ENCODE measurements at places on chromosomes 16 and 17.

GRCh38 chr17:29138971-29139691 is 41.1 kb downstream of the MYO18A start:
- DNase-seq = no peak

- no peak for DNase-seq
These were observed 19.4 kb downstream of the CDRT4 start for GRCh38 chr17:15447928-15448579.

DNA sequence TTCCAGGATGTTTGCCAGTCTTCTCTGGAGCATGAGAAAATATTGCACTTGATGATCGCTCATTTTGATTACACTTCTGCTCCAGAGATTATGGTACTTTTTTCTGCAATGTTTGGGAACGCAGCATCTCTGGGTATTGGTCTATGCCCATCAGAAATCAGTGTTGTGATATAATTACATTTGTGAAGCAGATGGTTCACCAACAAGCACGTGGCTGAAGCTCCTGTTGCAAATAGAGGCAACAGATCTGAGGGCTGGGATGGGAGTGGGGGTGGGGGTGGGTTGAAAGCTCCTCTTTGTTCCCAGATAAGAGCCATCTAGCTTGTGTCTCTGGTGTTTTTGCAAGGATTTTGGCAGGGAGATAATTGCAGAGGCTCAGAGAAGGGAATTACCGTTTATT is 252.3 kb downstream of the SHISA9 start:
- no peak for DNase-seq

- no peak for DNase-seq
These were observed 21.2 kb upstream of the CYTH1 start for GRCh38 chr17:78803186-78803845.

GRCh38 chr16:16036359-16036792 is 87.0 kb downstream of the ABCC1 start:
- DNase-seq = no peak

- DNase-seq = peak; percentile 26
These were observed at the start of gene KIF19 for GRCh38 chr17:74325743-74326379. KIF19 (plus strand) TSS chr17:74326226; CDS start chr17:74326350, 124 bp downstream.

- no peak for DNase-seq
These were observed 174.3 kb downstream of the XYLT1 start for GRCh38 chr16:17296431-17296830.

- DNase-seq = no peak
These were observed 10.5 kb downstream of the NUFIP2 start for GRCh38 chr17:29283496-29283895.

GRCh38 chr17:17062356-17062755 is 20.1 kb downstream of the MPRIP start:
- no peak for DNase-seq

- peak; percentile 61 for DNase-seq
These were observed at the start of gene MAZ for GRCh38 chr16:29806099-29806579. MAZ (plus strand) TSS chr16:29806529; CDS start chr16:29806702, 173 bp downstream.

DNA sequence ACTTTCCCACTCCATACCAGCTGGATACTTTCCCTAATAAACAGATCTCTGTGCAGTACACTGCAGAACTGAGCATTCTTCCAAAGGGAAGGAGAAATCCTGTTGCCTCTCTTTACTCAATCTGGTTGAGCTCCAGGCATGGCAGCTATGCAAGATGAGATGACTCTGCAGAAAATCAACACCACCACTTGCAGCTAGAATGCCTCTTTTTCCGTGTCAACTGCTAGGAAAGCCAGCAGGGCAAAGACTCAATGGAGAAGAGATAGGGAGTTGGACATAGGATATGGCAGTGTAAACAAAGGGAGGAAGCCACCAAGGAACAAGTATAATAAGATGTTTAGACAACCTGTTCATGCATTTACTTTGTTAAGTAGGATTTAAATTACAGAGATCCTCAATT is 40.4 kb upstream of the CORO6 start:
- DNase-seq = no peak

- no peak for DNase-seq
These were observed 21.9 kb upstream of the GPRC5C start for GRCh38 chr17:74410001-74410443.

DNA sequence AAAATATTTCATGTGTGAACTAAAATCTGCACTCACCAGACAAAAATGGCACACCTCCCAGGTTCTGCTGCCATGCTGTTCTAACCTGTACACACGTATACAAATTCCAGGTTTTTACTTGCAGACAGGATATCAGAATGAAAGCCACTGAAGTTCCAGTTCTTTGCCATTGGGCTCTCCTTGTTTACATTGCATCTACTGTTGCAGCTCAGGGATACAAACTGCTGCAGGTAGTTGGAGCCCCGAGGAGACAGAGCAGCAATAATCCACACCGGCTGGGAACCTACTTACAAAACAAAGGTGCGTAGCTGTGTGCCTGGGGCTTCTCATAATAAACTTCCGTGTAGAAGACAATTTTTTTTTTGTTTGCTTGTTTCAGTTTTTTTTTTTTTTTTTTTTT is 59.6 kb downstream of the HAPSTR1 start:
- DNase-seq = no peak

DNA sequence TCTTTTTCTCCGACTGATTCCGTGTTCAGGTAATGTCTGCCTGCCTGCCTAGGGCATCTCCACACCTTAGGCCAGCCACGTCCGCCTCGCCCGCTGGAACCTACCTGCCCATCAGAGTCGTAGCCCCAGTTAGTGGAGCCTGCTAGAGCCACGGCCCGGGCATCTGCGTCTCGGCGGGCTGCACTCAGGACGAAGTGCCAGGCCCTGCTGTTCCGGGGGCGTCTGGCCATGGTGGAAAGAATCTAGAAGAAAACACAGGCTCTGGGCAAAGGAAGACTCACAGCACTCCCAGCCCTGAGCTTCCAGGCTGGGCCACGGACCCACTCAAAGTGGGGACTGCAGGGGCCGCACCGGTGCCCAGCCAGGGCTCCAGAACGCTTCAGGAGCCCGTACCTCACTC is 1.1 kb downstream of the SPSB3 start:
- DNase-seq = no peak

- DNase-seq = no peak
These were observed 12.3 kb upstream of the SALL1 start for GRCh38 chr16:51163366-51163765.

- DNase-seq = no peak
These were observed 293.4 kb downstream of the SHISA9 start for GRCh38 chr16:13194766-13195165.

GRCh38 chr16:67150047-67150832 is 558 bp downstream of the B3GNT9 start:
- DNase-seq = no peak

- no peak for DNase-seq
These were observed 47.9 kb downstream of the WDR59 start for GRCh38 chr16:74936902-74937560.

DNA sequence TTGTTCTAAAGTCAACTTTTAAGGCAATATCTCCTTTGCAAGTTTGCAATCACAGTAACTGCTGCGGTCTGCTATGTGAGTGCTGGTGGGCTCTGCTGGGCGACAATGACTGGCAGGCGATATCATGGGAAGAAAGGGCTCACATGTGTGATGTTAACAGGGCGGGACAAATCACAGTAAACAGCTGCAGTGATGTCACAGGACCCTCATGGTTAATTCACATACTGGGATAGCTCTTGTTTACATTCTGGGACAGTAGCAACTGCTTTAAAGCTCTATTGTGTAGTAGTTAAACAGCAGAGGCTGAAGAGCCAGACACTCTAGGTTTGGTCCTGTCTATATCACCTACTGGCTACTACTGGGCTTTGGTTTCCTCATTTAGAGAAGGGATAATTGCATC is 257.2 kb upstream of the ASIC2 start:
- DNase-seq = no peak

DNA sequence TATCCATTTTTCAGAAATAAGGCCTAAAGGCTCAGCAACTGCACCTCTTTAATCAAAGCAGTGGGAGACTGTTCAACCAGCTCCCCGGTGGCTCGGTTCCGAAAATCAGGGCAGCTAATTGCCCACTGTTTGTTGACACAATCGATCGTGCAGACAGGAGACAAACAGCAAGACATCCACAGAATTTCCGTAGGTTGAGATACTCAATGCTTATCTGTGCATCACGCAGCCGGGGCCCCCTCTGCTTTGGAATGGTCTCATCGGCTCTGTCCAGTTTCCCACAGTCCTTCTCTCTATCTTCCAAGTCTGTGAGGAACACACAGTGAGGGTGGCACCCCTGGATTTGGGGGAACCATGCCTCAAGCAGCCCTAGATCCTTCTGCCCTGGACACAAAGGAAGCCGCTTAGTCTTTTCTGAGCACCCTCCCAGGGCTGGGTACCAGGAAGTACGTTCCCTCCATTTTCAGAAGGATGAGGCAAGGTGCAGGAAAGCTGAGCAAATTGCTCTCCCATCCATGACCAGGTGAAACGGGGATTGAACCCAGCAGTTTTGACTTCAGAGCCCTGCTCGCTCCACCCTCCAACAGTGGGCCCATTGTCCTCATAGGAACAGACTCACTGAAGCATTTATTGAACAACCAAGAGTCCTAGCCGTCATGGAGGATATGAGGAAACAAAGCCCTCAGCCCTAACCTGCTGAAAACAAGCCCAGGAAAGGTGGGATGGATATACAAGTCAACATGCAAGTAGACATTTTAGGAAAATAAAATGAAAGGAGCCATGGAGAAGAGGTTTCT is 70.7 kb downstream of the C16orf95 start:
- no peak for DNase-seq

- no peak for DNase-seq
These were observed 21.5 kb downstream of the MYH11 start for GRCh38 chr16:15835136-15835878.

DNA sequence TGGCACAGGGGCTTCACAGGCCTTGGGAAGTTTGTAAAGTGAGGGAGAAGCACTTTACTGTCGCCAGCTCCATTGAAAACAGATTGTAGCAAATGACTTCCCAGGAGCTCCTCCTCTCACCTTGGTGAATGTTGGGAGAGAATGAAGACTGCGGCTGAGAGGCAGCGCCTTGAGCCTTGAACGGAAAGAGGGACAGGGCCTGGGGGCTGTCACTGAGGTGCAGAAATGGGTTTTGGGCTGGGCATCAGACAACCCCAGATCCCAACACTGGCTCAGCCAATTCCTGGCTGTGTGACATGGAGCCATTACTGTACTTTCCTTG is 603 bp upstream of the MRTFB start:
- DNase-seq = no peak

DNA sequence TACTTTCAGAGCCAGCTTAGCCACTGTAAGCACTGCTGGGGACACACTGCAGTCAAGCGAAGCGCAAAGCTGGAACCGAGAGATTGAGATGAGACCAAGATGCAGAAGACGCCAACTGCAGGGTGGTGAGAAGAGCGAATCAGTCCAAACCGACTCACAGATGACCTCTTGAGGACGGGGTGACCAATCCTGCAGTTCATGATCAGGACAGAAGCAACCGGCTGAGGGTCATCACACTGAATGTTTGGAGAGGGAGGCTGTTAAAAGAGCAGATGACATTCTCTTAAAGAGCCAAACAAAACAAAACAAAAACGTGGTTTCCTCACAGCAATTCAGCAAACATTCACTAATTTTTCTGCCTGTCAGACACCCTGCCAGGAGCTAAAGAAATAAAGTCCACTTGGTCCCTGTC is 8.5 kb downstream of the HASPIN start:
- DNase-seq = no peak

DNA sequence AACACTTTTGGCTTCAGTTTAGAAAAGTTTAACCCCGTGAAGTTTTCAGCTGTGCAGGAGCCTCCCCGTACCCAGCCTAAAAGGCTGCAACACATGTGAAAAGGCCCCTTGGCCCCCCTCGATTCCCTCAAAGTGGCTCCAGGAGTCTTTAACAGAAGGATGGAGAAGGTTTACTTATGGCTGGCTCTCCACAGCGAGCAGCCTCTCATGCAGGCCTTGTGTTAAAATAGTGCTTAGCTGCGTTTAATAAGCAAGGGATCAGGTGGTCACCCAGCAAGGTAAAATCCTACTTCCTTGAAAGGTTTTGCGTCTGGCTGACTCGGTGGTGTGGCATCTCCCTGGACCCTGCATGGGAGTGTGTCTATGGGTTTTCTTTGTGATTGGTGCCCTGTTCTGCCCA is 8.4 kb upstream of the CYLD start:
- no peak for DNase-seq

DNA sequence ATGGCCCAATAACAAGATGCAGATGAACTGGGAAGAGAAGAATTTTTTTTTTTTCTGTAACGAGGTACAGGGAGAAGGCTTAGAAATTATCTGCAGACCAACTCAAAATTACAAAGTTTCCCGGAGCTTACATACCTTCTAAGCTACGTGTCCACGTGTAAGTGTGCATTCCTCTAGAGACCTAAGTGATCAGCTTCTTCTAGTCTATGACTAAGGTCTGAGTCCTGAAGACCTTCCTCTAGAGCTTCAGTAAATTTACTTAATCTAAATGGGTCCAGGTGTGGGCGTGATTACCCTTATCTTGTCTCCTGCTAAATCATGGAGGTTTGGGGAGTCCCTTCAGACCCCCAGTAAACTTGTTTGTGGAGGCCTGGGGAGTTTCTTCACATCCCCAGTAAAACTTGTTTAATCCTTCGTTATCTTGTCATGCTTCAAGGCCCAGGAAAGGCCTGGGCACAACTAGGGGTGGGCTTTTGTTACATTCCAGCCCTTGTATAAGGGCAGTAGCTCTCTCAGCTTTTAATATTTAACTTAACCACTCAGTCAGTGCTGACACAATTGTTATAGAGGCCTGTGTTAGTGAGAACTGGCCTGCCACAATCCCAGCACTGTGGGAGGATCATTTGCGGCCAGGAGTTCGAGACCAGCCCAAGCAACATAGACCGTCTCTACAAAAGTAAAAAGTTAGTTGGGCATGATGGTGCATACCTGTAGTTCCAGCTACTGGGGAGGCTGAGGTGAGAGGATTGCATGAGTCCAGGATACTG is 342.3 kb downstream of the SNX29 start:
- no peak for DNase-seq

GRCh38 chr17:63024716-63025115 is 58.7 kb downstream of the TANC2 start:
- no peak for DNase-seq

- no peak for DNase-seq
These were observed 2146.5 kb downstream of the TP53TG3F start for GRCh38 chr16:35605921-35606320.

GRCh38 chr17:46274238-46274637 is 20.7 kb upstream of the LRRC37A start:
- no peak for DNase-seq
